ENCODE measurements at places on chromosomes 7 and 10.

DNA sequence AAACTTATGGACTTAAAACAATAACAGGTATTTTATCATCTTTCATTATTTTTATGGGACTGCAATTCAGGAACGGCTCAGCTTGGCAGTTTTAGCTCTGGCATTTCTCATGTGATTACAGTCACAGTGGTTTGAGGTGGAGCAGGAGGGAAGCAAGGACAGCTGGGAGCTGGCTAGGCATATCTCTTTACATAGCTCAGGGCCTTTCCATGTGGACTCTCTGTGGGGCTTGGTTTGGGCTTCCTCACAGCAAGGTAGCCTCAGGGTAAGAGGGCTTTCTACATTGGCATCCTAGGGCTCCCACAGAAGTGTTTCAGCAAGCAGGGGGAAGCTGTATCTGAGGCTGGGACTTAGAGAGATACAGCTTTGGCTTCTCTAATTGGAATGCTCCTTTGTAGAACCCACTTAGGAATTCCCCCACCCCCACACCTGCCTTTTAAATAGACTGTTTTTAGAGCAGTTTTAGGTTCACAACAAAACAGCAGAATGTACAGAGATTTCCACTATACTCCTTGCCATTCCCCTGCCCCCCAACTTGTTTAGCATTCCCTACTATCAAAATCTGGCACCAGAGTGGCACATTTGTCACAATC lies 26.6 kb upstream of the SDHAF3 start:
- DNase-seq = no peak

DNA sequence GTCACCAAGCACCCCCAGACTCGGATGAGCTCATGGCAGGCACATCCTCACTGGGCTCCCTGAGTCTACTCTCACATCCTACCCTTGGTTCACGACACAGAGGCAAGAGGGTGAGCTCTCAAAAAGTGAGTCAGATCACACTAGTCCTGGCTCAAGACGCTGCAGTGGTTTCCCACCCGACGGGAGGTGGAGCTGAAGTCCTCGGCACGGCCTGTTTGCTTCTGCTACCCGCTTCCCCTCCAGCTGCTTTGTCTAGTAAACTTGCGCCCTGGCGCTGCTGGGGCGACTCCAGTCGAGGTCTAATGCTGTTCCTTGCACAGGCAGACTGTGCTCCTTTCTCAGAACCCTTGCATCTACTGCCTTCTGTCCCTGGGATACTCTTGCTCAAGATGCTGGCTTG lies 13.5 kb upstream of the SFMBT2 start:
- no peak for DNase-seq

DNA sequence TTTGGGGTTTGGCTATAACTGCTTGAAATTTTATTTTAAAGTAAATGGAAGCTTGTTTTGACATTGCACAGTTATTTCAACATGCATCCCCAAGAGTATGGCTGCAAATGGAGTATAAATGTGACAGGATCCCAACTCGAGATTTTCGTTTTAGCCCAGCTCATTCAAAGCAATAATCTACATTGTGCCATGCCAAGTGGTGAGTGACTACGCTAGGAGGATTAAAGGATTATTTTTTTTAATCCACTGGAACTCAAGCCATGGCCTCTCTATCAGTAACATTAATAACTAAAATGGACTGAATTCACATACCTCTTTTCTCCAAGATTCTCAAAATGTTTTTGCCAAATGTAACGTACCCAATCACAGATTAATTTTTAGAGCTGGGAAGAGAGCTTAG lies 60.6 kb upstream of the AUTS2 start:
- DNase-seq = no peak

DNA sequence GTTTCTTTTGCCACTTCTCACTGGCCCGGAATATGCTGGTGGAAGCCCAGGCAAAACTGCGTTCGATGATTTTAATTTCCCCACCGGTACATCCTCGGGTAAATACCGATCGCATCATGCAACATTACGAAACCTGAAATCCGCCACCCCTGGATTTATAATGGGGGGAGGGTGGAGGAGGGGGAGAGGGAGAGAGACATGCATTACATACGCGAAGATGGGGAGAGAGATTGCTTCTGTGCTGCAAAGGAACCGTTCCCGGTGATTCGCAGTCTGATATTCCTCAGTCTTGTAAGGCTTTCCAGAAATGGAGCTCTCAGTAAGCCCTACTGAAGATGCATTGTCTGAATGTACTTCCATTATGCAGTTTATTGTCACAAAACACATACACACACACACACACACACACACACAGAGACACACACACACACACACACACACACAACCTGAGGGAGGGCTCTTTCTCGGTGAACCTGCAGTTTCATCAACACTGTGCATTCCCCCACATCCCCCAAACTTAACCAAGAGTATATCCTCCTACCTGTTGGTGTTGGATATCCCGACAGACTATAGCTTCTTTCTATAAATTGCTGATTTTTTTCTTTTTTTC lies 741 bp downstream of the GPR85 start:
- DNase-seq = no peak

DNA sequence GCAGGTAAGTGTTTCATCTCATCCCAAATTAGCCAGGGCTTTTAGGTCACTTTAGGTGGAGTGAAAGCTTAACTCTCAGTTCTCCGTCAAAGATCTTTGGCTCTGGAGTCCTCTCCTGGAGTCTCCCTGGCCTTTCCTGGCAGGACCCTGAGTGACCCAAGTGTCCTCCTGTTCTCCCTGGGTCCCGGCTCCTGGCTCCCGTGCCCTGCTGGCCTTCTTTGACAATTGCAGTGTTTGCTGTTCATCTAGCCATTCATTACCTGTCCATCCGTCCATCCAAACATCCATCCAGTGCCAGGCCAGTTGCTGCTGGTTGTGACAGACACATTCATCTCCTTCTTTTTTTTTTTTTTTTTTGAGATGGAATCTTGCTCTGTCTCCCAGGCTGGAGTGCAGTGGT lies 6.2 kb upstream of the TPST1 start:
- no peak for DNase-seq
